ENCODE measurements at places on chromosomes 6 and 20.
A peak's percentile ranks its signal among the peaks of the same experiment; 100 is the strongest.

DNA sequence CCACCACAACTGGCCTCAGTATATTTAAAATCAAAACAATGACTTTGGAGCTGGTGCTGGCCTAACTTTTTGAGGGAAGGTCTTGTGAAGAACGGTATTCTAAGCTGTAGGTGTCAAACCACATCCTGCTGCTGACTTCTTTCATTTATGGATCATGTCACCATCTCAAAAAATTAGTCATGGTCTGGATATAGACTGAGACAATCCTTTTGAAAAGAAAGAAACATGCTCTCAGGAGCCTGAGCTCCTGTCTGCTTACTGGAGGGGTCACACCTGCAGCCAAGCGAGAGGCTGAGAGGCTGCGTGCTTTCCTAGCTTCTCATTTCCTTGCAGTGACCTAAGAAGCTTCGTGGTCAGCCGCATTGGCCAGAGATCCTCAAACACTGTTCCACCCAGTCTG lies 55.2 kb downstream of the TIAM2 start:
- peak; percentile 86 for DNase-seq

GRCh38 chr6:19983374-19983773 lies 146.2 kb downstream of the ID4 start:
- DNase-seq, result no peak

- DNase-seq, result no peak
These were observed 38.2 kb upstream of the CTAGE9 start for GRCh38 chr6:131749023-131749422.

GRCh38 chr6:4084444-4085331 lies 5.8 kb upstream of the FAM217A start:
- no peak for DNase-seq

DNA sequence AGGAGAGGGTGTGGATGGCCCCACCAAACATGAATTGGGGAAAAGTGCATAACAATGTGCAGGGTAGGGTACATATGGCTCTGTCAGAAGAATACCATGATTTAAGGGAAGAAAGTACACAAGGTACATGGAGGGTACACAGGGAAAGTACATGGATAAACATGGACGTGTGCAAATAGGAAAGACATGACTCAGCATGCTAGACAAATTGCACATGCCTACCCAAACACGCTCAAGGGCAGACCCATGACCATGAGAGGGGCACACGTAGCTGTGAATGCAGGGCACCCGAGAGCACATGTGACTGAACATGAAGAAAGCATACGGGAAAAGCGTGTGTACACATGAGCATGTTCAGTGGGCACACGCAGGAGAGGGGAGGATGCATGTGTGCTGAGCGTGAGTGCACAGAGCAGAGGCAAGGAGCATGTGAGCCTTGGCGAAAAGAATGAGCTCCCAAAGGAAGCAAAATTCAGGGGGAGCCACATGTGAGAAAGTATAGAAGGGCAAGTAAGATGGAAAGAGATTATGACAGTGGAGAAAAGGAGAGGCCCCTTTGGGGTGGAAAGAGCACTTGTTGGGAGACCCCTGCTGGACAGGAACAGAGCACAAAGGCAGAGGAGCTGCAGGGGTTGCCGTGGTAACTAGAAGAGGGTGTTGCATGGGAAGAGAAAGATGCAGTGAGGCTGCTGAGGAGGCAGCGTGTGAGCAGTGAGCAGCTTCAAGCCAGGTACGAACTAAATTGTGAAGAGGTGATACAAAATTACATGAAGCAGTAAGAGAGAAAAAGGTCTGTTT lies 17.8 kb downstream of the OR2H2 start:
- DNase-seq, result peak; percentile 37

DNA sequence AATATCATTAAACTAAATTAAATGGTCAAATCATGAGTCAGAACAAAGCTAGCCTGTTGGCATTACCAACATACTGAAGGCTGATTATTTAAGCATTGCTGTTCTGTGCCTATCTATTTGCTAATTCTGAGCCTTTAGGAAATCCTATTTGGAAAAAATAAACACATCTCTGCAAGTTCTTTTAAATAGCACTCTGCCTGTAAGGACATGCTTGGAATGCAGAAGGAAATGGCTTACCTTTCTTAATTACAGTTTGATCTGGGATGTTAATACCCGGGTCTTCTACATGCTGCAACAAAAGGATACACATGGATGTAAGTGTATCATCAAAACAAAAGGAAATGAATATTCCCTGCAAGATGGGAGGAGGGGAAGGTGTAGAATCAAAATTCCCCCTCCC lies 8.3 kb downstream of the TFAP2A start:
- no peak for DNase-seq

- DNase-seq, result no peak
These were observed 23.3 kb downstream of the NPEPL1 start for GRCh38 chr20:58715801-58716475.

GRCh38 chr6:125222531-125223455 lies 69.2 kb downstream of the TPD52L1 start:
- no peak for DNase-seq

GRCh38 chr6:87699576-87699975 lies 2.5 kb downstream of the AKIRIN2 start:
- DNase-seq, result no peak

- no peak for DNase-seq
These were observed 9.3 kb upstream of the HLA-DQB2 start for GRCh38 chr6:32772656-32773055.

DNA sequence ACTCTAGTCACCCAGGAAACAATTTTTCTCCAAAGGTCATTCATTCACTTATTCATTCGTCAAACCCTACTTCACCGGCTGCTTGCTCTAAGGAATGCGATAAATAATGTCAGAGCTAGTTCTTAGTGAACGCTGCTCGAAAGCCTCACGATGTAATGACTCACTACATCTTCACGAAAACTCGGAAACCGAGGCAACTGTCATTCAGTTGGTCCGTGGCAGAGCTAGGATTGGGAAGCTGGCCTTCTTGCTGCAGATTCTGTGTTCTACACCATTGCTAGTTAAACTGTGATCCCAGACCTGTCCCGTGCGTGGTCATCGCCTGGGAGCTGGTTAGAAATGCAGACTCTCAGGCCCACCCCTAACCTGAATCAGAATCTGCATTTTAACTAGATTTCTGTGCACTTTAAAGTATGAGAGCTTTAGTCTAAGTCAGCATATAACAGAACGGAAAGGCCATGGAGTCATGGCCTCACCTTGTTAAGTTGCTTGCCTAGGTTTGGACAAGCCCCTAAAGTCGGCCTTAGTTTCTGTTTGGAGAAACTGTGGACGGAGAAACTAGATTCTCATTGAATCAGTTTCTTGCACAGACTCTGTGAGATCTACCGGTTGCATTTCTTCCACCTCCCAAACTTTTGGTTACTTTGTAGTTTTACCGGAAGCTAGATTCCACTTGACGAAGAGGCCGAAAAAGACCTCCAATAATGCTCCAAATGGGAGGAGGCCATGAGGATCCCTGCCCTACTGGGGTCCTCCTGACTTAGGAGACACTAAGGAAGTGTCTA lies 651 bp upstream of the CCND3 start:
- DNase-seq, result no peak

DNA sequence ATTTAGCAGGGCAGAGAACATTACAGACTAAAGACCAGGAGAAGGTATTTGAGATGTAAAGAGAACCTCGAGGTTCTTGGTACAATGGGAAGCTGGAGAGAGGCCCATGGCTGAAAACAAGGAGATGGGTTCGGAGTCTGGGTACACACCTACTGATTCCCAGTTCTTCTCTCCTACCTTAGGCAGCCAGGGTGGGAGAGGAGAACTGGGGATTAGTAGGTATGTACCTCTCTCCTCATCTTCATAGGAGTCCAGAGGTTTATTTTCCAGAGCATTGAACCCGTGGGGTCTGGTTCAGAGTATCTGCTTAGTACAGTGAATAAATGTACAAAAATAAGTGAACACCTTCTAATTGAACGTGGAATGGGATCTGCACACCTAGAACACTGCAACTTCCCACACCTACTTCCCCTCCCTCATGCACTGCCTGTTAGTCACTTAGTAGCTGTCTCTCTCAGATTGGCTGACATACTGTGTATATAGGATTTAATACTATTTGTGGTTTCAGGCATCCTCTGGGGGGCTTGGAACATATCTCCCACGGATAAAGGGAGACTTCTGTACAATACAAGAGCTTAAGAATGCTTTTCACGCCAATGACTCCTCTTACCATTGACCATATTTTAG lies 23.5 kb upstream of the NUP153 start:
- peak; percentile 16 for DNase-seq

GRCh38 chr6:13292774-13293173 lies 35.6 kb downstream of the TBC1D7 start:
- DNase-seq, result no peak

DNA sequence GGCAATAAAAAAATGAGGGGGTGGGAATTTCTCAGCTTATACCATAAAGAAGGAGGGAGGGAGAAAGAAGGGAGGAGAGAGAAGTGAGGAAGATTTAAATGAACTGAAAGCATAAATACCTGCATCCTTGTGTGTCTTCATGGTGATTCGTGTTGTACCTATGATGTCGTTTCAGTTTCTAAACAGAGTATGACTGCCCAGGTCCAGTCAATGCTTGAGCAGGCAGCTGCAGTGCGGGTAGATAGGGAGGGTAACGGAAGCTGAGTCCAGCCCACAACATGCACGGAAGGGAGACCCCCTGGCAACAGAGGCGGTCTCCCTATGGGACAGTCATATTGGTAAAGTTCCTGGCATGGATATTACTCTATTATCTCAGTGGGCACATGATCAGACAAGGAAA lies 184.5 kb downstream of the KIF16B start:
- DNase-seq, result no peak

- no peak for DNase-seq
These were observed 1148.3 kb downstream of the EPHA7 start for GRCh38 chr6:92271091-92271490.

DNA sequence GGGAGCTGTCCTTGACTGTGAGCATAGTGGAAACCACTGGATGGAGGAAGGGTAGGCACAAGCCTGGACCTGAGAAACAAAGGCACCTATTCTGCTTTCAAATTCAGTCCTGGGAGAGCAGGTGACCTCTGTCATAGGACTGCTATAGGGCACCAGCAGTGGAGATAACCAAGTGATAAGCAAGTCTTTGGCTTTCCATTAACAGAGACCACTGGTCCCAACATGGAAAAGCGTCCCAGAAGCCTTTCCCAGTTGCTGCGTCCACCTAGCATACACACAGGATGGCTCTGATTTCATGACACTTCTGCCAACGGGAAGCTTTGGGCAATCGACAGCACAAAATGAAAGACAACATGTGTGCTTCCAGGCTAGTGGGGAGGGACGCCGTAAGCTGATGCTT lies 8.9 kb downstream of the SLC22A3 start:
- no peak for DNase-seq

- DNase-seq, result no peak
These were observed 41.8 kb downstream of the SRC start for GRCh38 chr20:37387519-37388269.

GRCh38 chr6:12537389-12537788 lies 179.2 kb upstream of the PHACTR1 start:
- no peak for DNase-seq

GRCh38 chr20:34768096-34768495 lies 57.4 kb downstream of the NCOA6 start:
- peak; percentile 82 for DNase-seq

- no peak for DNase-seq
These were observed 64.2 kb downstream of the FKBP5 start for GRCh38 chr6:35624341-35625070.

GRCh38 chr20:13784271-13784892 lies 337 bp downstream of the ESF1 start:
- DNase-seq, result no peak

DNA sequence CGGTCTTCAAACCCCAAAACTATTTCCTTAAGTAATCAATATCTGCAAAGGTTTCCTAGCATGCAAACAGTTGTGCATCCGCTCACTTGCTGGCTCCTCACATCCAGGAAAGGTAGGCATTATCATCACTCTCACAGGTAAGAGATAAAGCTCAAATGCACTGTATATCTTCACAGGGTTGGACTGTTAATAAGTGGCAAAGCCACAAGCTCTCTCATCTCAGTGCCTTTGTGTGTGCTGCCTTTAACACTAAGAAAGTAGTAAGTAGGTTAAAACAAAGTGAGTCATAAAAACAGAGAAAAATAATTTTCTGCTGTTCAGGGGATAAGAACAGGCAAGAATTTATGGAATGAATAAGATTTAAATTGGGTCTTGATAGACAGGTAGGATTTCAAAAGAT lies 21.3 kb downstream of the MAN1A1 start:
- DNase-seq, result no peak

DNA sequence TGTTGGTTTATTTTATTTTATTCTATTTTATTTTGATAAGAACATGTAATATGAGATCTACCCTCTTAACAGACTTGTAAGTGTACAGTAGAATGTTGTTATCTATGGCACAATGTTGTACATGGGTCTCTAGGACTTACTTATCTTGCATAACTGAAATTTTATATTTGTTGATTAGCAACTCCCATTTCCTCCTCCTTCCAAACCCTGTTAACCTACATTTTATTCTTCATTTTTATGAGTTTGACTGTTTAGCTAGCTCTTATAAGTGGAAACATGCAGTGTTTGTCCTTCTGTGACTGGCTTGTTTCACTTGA lies 37.9 kb upstream of the BCAS1 start:
- DNase-seq, result no peak

GRCh38 chr6:31122791-31123706 lies 2.8 kb upstream of the CDSN start:
- peak; percentile 95 for DNase-seq

DNA sequence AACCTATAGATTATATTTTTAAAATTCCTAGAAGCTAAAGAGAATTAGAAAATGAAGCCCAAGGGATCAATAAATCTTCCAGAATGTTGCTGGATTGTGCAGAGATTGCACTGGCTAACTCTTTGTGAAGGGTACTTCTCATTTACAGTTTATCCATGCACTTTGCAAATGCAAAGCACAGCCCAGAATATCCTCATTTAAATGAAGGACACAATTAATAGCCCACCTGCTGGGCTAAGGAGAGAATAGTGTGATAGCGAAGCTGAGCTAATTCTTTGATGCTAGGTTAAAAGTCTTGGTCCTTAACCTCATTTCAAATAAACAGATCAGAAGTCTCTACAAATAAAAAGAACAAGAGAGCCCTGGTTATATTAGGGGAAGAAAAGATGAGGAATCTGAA lies 72.5 kb downstream of the SMPDL3A start:
- DNase-seq, result no peak
